Naive thymus-derived CD4-positive, alpha-beta T cell (primary cell): ENCODE measurements at places on chromosomes 3 and 15. TPM values are rescaled to one million over a fixed set of nuclear protein-coding genes. Genes with fewer than 3 reads are reported as not detected.

GRCh38 chr15:84859651-84860050, 24.8 kb upstream of the SLC28A1 start:
- DNase-seq: no peak

The GADL1 gene
- not detected for total RNA-seq

The BUB1B gene
- 1.2 TPM for total RNA-seq

DNA sequence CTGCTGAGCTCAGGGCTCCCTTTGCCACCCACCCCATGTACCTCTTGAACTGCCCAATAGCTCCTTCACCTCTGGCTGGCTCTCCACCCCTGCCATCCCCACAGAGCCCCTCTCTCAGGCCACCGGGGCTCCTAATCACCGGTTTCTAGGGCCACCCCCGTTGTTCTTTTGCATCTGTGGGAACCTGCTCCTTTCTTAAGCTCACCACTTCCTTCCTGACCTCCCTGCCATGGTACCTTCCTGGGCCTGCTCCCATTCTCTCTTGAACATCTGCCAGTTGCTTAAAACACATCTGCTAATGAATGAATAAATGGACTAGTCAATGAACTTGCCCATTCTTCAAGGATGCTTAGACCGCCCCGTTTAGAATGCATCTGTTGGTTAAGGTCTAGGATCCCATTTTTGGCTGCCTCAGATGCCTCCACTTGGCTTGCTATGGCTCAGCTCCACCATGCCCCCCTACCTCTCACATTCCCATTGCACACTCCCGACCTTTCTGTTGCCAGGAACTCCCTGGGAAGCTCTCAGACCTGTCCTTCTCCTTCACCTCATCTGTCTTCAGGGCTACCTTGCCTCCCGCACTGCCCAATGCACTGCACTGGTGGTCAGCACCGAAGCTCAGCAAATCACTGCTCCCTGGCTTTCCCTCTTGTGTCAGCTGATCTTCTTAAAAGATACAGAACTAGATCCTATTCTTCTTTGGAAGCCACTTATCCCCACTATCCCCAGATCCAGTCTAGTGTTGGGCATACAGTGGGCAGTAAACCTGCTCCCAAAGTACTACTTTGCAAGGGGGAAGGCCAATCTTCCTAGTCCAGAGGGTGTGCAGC, 9.1 kb downstream of the AMOTL2 start:
- DNase-seq: no peak

- peak; percentile 37 for DNase-seq
Observed at GRCh38 chr3:32392536-32393302, 1.1 kb downstream of the CMTM7 start.
